ENCODE measurements at places on chromosomes 7 and 10.
A peak's percentile ranks its signal among the peaks of the same experiment; 100 is the strongest.

DNA sequence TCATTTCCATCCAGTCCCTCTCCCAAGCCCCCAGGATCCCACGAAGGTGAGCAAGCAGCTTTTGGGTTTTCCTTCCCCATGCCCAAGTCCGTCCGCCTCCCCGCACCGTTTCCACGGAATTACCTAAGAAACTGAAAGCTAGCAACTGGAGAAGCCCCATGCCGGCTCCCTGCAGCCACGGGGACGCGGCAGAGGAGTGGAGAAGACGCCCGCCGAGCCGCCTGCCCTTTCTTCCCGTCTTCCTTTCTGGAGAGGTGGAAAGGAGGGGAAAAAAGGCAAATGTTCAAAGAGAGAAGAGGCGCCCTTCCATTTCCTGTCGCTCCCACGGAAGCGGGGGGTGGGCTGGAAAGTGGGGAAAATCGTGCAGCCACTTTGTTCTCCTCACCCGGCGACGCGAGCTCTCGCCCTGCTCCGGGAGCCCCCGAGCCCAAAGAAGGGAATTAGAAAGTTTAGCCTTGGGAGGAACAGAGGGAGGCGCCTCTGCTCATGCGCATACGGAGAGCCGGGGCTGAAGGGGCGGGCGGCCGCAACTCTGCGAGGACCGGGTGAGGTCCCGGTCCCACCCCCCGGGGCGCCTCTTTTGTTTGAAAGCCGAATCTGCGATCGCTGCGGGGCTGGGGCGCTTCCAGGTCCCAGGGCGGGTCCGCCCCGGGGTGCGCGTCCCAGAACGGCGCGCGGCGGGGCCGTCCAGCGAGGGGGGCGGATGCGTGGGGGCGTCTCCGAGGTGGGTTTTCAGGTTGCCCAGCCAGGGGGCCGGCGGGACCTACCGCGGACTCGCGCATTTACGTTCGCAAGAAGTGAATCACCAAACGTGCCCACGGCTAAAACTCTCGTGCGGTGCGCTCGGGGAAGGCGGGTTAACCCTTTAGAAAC lies at the start of gene LAMB1:
TSS of gene LAMB1 (minus strand) at position 436 of the 873 bp plus-strand sequence. CDS start at position 160, 276 bp downstream.
- no peak for DNase-seq

DNA sequence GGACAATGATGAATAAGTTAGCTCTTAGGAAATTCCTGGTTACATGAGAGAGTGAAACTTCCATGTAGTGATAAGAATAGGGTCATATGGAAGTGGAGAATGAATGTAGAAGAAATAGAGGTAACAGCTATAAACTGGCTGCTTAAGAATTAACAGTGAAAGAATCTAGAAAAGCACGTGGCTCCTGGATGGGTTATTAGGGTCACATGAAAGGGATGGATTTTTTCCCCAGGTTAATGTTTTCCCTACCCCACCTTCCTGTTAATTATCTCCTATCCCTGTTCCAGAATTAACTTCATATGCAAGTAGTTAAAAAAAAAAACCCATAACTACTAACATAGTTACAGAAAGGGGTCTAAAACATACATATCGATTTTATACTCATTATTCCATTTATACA lies 58.0 kb downstream of the ANKIB1 start:
- DNase-seq, result no peak

DNA sequence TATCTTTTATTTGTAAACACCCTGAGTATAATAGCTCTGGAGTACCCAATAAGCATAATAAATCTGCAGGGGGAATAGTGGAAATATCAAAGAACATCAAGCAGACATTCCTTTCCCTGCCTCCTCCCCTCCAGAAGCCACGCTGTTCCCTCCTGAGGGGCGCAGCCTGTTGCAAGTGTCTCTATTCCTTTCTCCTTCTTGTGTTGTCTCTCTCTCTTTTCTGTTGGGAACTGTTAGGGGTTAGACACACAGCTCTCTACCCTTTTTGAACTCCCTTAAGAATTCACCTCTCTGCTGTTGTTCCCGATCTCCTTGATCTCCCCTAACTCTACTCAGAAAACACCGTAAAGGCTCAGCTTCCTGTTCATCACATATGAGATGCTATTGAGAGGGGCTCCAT lies 178.0 kb upstream of the FZD1 start:
- no peak for DNase-seq

GRCh38 chr10:50614444-50615137 lies 9.2 kb downstream of the SGMS1 start:
- no peak for DNase-seq

DNA sequence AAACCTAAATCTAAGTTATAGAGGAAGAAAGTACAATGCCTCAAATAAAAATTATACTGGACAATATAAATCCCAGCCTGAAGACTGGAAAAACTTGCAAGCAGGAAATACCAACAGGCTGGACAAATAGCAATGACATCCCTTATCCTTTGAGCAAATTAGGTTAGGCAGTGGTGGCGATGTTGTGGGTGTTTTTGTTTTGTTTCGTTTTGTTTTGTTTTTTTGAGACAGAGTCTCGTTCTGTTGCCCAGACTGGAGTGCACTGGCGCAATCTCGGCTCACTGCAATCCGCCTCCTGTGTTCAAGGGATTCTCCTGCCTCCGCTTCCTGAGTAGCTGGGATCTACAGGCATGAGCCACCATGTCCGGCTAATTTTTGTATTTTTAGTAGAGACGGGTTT lies 57.3 kb upstream of the TES start:
- no peak for DNase-seq

GRCh38 chr10:43979551-43979950 lies 330.9 kb upstream of the ZNF32 start:
- DNase-seq, result no peak

DNA sequence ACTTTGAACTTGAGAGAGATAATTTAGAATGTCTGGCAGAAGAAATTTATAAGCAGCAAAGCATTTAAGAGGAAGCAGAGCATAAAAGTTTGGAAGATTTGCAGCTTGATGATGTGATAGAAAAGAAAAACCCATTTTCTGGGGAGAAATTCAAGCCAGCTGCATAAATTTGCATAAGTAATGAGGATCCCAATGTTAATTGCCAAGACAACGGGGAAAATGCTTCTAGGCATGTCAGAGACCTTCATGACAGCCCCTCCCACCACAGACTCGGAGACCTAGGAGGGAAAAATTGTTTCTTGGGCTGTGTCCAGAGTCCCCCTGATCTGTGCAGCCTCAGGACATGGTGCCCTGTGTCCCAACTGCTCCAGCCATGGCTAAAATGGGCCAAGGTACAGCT lies 263.6 kb upstream of the POT1 start:
- DNase-seq, result no peak

GRCh38 chr7:30224511-30225062 lies 59.8 kb upstream of the ZNRF2 start:
- peak; percentile 84 for DNase-seq

DNA sequence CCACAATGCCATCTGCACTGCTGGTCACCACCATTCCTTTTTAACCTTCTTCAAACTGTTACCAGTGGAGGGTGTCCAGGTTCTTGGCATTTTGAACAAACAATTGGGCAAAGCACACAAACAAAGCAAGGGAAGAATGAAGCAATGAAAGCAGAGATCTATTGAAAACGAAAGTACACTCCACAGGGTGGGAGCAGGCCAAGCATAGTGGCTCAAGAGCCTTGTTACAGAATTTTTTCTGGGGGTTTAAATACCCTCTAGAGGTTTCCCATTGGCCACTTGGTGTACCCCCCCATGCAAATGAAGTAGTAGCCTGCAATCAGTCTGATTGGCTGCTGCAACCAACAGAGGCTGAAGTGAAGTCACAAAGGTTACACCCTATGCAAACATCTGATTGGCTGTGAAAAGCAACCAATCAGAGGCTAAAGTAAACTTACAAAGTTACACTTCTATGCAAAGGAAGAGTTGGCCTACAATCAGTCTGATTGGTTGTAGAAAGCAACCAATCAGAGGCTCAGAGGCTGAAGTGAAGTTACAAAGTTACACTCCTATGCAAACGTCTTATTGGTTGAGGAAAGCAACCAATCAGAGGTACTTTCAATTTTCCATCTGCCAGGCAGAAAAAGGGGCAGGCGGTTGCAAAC lies 103.2 kb upstream of the WAC start:
- no peak for DNase-seq

DNA sequence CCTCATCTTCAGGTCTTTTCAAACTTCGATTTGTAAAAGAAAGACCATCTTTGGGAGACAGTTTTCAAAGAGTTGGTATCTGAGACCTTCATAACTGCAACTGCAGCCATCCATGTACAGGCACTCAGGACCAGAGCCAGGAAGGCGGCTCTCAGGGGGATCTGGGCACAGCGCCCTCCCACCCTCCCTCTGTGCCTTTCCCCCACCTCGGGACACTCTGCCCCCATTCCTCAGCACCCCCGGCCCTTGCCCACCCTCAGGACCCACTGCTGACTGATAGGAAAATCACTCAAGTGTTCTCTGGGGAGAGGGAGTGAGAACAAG lies 143.6 kb downstream of the CUBN start:
- no peak for DNase-seq

DNA sequence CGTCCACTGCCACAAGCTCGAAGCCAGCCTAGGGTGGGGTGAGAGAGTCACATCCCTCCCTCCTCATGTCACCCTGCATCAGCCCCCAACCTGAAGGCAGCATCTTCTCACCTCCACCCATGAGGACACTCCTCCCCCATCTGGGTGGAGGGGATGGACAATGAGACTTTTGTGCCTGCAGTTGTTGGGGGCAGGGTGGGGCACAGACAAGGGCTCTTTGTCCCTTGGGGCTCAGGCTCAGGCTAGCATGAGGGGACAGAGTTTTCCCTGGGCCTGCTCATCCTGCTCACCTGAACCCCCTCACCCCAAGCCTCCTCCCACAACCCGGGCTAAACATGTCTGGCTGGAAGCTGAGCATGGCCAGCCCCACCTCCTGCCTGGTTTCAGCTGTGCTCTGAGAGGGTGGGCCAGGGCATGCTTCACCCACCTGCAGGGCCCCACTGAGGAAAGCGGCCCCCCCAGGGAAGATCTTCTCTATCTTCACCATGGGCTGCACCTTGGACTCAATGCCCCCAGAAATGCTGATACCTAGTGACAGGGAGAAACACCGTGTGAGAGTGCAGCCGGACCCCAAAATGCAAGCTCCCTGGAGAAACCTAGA lies 9.3 kb downstream of the LZTS2 start:
- no peak for DNase-seq

DNA sequence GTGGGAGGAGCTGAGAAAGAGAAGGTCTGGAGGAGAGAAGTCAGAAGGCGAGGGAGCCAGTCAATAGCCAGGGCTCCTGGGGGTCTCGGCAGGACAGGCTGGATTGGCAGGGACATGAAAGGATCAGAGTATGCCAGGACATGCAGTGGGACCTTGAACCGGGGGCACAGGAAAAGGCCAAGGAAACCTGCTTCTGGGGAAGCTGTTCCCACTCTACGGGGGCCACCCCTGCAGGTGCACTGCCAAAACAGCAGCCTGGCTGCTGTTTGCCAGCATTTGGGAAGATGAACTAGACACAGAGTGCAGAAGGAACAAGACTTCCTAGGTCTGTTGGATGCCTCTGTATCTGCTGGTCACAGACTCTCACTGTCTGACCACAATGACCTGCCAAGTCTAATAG lies 194.9 kb upstream of the PRSS58 start:
- no peak for DNase-seq

GRCh38 chr10:61010863-61011262 lies 66.9 kb upstream of the RHOBTB1 start:
- DNase-seq, result no peak

GRCh38 chr7:69775231-69775771 lies 177.0 kb downstream of the AUTS2 start:
- no peak for DNase-seq

DNA sequence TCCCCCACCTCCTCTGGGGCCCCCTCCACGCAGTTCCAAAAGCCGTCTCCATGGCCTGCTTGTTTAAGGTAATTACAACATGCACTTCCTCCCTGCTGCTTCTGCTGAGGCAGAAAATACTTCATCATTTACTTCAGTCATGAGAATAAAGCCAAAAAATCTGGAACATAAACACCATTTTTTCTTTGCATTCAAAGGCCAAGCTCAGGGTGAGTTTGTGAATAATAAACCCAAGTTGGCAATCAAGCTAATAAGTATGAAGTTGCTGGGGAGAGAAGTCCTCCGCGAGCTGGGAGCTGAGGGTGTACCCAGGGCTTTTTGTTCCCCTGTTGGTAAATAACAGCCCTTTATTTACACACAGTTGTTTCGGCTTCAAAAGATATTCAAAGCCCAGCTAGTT lies 70.5 kb downstream of the FAM204A start:
- DNase-seq, result no peak

- DNase-seq, result no peak
Observed at GRCh38 chr10:109721453-109722064, 201.8 kb downstream of the XPNPEP1 start.

DNA sequence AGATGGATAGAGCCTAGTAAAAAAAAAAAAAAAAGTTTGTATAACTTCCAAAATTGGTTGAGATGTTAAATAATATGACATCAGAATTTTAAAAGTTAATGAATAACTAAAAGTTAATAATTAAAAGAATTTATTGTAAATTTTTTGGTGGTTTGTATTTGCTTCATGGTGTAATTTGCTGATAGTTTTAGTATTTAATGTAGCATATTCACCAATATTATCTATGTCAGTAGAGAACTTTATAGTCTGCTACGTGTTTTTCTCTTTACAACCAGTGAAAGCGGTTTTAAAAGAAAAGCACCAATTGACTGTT lies 51.8 kb upstream of the STEAP4 start:
- DNase-seq, result no peak
